ENCODE measurements at places on chromosomes 3 and 15.

GRCh38 chr3:27224197-27224596, 145.0 kb downstream of the NEK10 start:
- DNase-seq: peak; percentile 70

GRCh38 chr15:80473286-80474223, 69.4 kb downstream of the ARNT2 start:
- no peak for DNase-seq

GRCh38 chr3:142802891-142803290, 79.1 kb downstream of the TRPC1 start:
- DNase-seq: no peak

- no peak for DNase-seq
These were observed 18.1 kb downstream of the CHSY1 start for GRCh38 chr15:101233651-101234280.

DNA sequence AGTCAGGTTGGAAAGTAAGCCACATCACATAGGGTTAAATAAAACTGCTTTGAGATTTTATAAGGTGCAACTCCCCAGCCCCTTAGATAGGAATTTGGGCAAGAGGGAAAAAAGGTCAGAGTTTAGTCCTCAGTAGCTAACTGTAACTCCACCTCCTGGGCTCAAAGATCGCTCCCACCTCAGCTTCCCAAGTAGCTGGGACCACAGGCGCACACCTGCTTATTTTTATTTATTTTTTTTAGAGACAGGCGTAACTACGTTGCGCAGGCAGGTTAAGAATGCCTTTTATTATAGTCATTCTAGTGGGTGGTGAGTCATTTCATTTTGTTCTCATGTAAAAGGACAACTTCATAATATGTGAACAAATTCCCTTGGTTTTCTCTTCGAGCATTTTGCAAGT, 14.7 kb downstream of the TM2D3 start:
- DNase-seq: no peak

- DNase-seq: no peak
These were observed 164.8 kb upstream of the CDIN1 start for GRCh38 chr15:36414670-36415069.

- no peak for DNase-seq
These were observed 133.2 kb upstream of the CHRM5 start for GRCh38 chr15:33834892-33835743.

- DNase-seq: no peak
These were observed 154.1 kb downstream of the TLE3 start for GRCh38 chr15:69943637-69944036.

- no peak for DNase-seq
These were observed 75.8 kb downstream of the RPL39L start for GRCh38 chr3:187063286-187064121.

DNA sequence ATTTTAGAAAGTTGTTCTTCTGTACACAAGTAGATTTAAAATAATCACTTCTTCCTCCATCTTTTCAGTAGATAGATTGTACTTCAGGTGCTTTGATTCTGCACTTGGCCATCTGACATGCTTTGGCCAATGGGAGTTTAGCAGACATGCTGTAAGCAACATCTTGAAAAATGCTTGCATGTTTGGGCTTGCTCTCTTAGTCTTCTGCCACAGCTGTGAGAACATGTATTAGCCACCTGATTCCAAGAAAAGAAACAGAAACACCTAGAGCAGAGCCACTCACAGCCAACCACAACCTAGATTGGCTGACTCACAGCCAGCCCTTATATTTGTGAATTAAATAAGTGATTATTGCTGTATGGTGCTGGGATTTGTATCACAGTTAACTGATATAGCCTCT, 70.2 kb upstream of the GADL1 start:
- DNase-seq: no peak

Measured in EL (cell line).